ENCODE measurements at places on chromosomes 4 and X.

DNA sequence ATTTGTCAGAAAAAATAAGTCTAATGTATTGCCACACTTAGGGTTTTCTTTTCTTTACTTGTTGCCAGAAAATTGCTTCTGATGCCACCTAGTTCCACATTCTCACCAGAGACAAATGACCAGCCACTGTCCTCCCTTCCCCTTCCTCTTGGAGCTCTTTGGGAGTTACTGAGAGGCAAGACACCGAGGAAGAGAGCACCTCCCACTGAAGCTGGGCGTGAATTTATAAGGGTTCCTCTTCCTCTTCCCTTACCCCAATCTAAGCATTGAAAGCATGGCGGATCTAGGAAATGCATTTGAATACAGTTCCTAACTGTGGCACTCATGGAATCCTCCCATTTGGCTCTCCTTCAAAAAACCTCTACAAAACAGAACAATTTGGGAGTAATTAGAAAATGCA, 30.0 kb downstream of the ANXA3 start:
- DNase-seq: no peak

DNA sequence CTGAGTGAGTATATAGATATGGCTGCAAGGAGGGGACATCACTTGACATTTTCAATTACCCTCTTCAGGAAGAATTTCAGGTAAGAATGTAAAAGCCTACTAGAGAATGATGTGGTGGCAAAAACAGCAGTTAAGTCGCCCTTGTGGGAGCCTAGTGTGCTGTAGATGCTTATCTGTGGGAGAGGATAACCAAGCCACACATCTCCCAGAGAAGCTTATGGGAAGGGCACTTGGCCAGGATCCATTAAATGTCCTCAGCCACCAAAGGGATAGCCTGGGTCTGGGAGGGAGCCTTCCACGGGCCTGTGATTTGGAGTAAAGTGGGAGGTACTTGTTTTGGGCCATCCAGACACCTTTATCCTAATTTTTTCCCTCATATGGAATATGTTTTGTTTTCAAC, 41.3 kb upstream of the BCLAF3 start:
- DNase-seq: no peak

- DNase-seq: no peak
Observed at GRCh38 chr4:69026974-69027373, 69.3 kb upstream of the UGT2B7 start.

DNA sequence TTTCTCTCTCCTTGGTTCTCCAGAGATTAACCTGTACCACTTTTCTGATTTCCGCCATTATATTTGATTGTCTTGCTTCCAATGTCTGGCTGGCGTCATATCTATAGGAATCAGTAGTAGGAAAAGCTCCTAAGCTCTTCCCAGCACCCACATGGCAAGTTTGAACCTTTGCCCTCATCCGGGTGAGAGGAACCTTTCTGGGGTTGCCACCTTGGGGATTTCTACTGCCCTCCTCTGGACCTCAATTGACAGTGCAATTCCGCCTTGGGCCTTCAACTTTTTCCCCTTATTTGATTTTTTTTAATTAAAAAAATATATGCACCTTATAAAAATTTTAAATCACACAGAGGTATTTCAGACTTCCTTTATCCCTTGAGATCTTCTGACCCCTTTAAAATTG, 2.0 kb upstream of the CXorf66 start:
- DNase-seq: no peak

DNA sequence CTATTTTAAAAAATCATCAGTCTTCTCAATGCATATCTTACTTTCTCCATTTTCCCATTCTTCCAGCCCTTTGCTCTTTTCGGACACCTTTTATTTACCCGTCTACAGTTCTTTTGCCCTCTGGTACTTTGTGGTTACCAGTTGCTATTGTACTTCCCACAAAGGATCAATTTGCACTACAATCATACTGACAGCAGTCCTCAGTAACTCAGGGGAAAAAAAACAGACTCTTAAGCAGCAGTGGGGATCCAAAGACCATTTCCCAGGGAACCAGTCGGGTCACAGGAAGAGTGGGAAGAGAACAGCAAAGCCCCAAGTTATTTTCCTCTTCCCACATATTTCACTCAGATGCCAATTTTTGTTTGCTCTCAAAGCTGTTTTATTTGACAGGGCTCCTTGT, 23.1 kb downstream of the DMD start:
- no peak for DNase-seq

DNA sequence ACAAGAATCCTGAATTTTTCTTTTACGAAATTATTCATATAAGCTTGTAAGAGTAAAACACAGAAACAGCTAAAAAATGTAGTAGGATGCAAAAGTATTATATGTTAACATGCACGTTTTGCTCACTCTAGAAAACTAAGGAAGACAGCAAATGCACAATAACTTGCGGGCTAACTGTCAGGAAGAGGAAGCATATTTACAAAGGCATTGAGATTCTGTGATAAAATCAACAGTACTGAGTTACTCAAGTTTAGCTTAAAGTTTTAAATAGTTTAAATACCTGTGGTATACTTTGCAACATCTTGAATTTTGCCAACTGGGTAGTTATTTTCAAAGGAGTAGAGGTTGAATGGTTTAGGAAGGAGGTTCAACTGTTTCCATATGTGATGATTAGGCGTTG, 37.0 kb downstream of the SH2D1A start:
- DNase-seq: no peak

DNA sequence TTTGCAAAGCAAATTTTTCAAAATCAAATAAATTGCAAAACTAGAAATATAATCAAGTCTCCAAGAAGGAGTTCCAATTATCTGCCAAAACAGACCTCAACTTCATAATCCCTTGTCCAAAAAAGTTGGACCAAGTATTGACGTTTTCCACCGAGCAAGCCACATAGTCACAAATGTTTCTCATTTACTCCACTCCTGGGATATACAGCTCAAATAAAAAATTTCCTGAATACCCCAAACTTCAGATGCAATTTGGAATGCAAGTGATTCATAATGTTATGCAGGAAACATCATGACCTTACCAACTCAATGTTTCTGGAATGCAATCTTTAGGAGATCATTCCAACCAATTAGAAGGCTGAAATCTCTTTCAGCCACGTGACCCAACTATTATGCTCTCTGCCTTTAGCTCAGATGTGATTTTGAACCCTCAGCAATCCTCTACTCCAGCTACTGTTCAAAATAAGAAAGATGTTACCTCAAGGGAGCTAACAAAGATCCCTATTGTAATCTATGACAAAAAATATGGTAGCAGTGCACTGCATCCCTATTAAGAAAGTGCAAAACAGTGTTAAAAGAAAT, 72.4 kb downstream of the PRDM5 start:
- peak; percentile 26 for DNase-seq

- DNase-seq: no peak
Observed at GRCh38 chrX:11791537-11791936, 33.5 kb downstream of the MSL3 start.

DNA sequence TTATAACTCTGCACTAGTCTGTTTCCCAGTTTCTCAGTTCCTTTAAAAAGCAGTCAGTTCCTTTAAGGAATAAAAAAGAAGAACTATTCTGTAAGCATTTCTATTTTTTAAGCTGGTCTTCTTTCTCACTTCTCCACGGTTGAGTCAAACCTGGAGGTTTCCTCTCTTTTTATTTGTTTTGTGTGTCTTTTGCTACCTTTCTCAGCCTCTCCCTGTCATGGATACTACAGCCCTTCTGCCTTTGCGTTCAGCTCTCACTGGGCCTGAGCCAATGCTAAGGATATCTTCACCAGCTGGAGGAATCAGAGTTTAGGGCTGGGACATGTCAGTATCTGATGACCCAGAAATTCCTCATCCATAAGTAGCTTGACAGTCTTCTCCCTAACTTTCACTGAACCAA, 49.7 kb upstream of the PRKX start:
- DNase-seq: no peak

DNA sequence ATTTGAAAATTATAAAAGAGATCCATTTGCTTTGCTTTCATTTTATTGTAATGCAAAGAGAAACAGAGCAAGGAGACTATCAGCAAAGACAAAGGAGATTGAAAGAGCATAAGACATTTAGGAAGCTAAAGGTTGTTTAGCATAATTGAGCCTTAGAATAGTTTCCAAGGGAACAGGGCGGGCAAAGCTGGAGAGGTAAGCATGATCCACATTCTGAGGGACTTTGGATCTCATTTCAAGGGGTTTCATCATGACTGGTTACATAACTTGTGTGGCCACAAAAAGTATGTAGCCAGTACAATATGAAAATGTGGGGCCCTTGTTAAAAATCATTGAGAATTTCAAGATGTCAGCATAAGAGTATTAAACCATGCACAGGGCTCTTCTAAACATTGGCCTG, 406.5 kb downstream of the RPA4 start:
- DNase-seq: no peak

- no peak for DNase-seq
Observed at GRCh38 chr4:183909801-183910200, 4.7 kb downstream of the STOX2 start.

DNA sequence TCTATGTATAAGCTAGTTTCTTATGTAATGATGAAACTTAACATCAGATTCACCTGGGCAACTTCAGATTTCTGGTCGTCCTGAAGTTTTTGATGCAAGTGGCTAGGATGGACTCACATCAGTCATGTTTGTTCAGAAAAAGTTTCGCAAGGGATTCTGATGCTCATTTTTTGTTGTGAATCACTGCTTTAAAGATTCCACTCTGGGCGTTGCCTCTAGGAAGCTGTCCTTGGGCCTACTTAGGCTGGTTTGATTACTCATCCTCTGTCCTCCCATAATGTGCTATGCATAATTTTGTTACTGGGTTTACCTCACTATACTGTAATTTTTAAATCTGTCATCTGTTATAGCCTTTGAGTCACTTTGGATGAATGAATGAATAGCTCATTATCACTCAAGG, 30.8 kb downstream of the HERC3 start:
- DNase-seq: peak; percentile 78

DNA sequence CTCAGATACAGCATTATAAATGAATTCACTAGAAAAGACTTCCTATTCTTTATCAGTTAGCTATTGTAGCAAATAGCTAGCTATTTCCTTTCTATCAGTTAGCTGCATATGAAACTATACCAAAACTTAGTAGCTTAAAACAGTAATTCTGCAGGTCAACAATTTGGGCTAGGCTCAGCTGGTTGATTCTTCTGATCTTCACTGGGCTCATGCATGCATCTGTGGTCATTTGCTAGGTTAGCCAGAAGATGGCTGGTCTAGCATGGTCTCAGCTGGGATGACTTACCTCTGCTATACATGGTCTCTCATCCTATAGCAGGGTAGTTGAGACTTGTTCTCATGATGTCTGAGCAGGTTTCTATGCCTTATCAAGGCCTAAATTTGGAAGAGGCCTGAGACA, 147.4 kb downstream of the CENPC start:
- no peak for DNase-seq

DNA sequence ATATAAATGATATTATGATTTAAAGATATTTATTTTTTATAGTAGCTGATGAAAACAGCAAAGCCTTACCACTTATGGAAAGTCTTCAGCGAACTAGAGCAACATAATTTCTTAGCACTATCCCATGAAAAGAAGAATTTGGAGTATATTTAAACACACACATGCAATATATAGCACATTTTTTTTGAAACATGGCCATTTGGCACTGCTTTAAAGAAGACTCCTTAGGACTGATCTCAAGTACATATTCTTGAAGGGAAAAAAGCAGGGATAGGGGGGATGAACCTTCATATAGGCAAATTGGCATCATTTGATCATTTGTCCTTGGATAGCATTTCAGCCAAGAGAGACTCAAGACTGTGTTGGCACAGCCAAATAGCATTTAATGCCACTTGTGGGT, 193.3 kb downstream of the ANKRD50 start:
- no peak for DNase-seq

GRCh38 chrX:100687546-100687945, 43.5 kb downstream of the SRPX2 start:
- DNase-seq: no peak

GRCh38 chrX:15530318-15530717, 29.7 kb downstream of the BMX start:
- DNase-seq: no peak

- DNase-seq: no peak
Observed at GRCh38 chr4:176139518-176139917, 55.9 kb downstream of the SPATA4 start.

GRCh38 chr4:56728512-56728911, 47.4 kb upstream of the HOPX start:
- DNase-seq: no peak

- DNase-seq: no peak
Observed at GRCh38 chr4:137394018-137394417, 138.3 kb downstream of the PCDH18 start.

- DNase-seq: no peak
Observed at GRCh38 chr4:95694411-95694810, 145.5 kb upstream of the PDHA2 start.

GRCh38 chrX:79268788-79269187, 98.3 kb downstream of the ITM2A start:
- DNase-seq: no peak

DNA sequence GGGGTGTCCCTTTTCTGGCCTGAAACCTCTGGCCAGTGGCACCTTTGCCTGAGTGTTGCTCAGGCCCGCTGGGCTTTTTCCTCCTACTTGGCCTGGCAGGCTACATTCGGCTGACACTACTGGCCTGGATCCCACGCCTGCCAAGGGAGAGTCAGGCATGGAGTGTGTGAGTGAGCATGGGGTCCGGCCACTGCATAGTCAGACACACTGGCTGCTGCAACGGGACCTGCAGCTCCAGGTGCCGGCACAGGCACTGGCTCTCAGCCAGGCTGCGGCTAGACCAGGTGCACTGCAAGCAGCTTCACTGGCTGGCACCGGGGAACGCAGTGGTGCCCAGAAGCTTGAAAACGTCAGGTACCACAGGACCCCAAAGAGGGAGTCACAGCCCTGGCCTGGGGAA, 434.9 kb downstream of the ARHGAP24 start:
- DNase-seq: no peak

DNA sequence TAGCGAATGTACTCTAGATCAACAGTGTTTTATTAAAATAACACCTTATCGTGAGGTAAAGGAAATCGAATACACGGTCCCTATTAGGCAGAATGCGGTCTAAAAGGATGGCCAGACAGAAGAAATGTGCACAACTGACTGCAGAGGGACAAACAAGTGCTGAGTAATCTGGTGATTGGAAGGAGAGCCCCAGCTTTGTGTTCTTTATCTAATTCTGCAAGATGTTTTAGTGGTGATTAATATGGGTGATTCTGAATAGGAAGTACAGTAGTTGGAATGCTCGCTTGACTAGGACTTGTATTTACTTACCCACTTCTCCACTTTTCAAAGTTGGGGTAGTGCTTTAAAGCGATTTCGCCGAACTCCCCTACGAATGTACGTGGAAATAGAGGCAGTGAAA, 1.2 kb downstream of the WDR44 start:
- peak; percentile 17 for DNase-seq

DNA sequence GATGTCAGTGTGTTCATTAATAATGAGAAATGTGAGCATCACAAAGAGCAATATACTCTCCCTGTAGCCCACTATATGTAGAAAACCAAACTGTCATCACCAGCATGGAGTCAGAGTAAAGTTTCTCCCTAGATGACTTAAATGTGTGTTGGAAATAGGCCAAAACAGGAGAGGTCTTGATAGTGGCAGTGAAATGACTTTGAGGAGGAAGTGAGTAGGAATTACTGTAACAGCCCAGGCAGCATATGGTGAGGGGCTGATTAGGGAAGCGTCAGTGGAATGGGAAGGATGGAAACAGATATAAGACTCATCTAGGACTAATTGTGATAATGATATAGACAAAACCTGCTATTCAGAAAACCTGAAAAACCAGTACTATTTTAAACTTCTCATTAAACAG, 83.9 kb downstream of the ATXN3L start:
- DNase-seq: no peak
